Stimulated activated CD8-positive, alpha-beta memory T cell treated with anti-CD3 and anti-CD28 coated beads, Interleukin-15, amount 100 ng/mL, for 48 hours (primary cell): ENCODE measurements at places on chromosomes 12 and 14.

- no peak for DNase-seq
Measured at GRCh38 chr14:95759941-95760340, 46.0 kb upstream of the TCL1A start.

GRCh38 chr14:89576145-89576927 is 159.3 kb upstream of the FOXN3 start:
- DNase-seq: no peak

GRCh38 chr12:14772946-14773345 is 30.3 kb downstream of the WBP11 start:
- DNase-seq: no peak

DNA sequence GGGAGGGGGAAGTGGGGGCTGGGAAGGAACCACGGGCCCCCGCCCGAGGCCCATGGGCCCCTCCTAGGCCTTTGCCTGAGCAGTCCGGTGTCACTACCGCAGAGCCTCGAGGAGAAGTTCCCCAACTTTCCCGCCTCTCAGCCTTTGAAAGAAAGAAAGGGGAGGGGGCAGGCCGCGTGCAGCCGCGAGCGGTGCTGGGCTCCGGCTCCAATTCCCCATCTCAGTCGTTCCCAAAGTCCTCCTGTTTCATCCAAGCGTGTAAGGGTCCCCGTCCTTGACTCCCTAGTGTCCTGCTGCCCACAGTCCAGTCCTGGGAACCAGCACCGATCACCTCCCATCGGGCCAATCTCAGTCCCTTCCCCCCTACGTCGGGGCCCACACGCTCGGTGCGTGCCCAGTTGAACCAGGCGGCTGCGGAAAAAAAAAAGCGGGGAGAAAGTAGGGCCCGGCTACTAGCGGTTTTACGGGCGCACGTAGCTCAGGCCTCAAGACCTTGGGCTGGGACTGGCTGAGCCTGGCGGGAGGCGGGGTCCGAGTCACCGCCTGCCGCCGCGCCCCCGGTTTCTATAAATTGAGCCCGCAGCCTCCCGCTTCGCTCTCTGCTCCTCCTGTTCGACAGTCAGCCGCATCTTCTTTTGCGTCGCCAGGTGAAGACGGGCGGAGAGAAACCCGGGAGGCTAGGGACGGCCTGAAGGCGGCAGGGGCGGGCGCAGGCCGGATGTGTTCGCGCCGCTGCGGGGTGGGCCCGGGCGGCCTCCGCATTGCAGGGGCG is at the start of gene GAPDH:
Gene GAPDH, plus strand, starts transcription at position 595 of the 772 bp plus-strand sequence. CDS start 316 bp downstream, outside the sequence.
- peak; percentile 83 for DNase-seq

GRCh38 chr14:32370714-32371113 is 41.6 kb downstream of the AKAP6 start:
- DNase-seq: no peak

GRCh38 chr12:53006810-53007309 is 604 bp downstream of the EIF4B start:
- peak; percentile 71 for DNase-seq

DNA sequence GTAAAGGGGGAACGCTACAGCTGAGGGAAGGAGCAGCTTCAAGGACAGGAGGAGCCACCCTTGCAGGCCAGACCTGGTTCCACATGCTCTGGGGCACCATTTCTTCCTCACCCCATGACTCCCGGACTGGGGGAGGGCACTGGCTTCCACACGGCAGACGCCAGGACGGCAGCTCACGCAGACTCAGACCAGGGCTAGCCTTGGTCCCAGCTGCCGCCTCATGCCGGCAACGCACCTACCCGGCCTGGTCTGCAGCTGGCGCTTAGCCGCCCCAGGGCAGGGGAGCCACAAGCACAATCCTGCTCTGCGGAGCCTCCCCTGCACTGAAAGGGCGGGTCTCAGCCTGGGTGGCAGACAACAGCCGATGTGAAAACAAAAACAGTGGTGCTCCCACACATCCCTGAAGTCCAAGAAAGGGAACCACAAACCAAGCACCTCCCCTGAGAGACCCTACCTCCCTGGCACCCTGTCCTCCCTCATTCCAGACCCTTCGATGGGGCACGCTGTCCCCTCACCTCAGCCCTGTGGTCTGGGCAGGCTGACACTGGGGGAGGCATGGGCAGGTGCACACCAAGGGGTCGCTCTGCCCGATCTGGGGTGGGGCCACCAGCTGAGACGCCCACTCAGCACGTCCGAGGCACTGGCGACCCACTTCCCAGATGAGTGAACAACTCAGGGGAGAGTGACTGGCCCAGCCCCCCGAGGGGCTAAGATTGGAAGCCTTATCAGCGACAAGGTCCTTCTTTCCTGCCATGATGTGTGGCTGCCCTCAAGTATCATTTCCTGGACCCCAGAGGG is 65.0 kb downstream of the CHGA start:
- DNase-seq: no peak

GRCh38 chr12:111353603-111354295 is 15.1 kb downstream of the PHETA1 start:
- no peak for DNase-seq

GRCh38 chr14:58297412-58297761 is 968 bp upstream of the ARID4A start:
- peak; percentile 4 for DNase-seq

DNA sequence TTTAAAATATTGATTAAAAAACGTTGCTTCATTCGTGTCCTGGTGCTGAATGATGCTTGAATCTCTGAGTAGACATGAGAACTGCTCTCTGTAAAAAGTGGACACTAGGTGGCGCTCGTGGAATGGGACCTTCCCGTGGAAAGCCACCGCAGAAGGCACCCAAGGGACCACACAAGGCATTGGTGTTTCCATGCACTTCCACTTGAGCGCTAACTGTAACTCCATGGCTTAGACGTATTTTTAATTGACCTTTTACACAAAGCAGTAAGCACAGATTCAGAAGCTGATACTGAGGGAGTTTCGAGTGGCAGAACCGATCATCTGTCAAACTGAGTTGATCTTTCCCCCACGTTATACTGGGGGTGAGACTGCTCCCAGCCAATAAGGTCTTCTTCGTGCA is 135.3 kb downstream of the PRKCH start:
- DNase-seq: peak; percentile 62

- peak; percentile 34 for DNase-seq
Measured at GRCh38 chr12:106113042-106113441, 25.7 kb downstream of the NUAK1 start.

- DNase-seq: no peak
Measured at GRCh38 chr12:66323017-66323416, 20.7 kb downstream of the HELB start.

DNA sequence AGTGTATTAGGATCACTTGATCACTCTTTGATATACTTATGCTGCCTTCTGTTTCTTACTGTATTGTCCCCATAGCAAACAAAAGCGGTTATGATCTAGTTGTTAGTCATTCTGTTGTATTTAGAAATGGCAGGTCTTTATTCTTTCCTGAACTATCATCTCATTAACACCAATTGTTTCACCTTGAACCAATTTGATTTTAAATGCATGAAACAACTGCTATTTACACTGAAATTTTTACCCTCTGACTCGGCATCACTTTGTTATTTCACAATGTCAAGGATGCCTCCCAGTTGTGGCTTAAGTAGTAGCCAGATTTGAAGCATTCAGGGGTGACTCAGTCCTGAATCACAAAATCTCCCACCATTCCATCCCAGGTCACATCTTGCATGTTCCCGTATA is 303.5 kb downstream of the EGLN3 start:
- no peak for DNase-seq

DNA sequence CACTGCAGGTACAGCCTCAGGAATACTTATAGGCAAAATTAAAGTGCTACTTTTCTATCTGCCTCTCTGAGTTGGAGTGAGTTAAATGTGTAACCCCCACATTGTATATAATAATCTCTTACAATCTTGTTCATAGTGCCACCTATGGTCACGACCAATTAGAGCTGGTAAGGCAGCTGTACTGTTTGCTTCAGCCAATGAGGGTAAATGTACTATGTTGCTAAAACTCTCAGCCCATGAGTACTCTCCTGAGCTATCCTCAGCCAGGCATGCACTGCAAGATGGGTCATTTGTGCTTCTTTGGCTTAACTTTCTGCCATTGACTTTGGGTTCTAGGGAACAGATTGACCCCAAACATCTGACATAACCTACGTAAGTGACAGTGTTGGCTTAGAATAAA is 15.0 kb upstream of the MDM2 start:
- DNase-seq: no peak

- no peak for DNase-seq
Measured at GRCh38 chr12:122100568-122100967, 22.0 kb downstream of the MLXIP start.

DNA sequence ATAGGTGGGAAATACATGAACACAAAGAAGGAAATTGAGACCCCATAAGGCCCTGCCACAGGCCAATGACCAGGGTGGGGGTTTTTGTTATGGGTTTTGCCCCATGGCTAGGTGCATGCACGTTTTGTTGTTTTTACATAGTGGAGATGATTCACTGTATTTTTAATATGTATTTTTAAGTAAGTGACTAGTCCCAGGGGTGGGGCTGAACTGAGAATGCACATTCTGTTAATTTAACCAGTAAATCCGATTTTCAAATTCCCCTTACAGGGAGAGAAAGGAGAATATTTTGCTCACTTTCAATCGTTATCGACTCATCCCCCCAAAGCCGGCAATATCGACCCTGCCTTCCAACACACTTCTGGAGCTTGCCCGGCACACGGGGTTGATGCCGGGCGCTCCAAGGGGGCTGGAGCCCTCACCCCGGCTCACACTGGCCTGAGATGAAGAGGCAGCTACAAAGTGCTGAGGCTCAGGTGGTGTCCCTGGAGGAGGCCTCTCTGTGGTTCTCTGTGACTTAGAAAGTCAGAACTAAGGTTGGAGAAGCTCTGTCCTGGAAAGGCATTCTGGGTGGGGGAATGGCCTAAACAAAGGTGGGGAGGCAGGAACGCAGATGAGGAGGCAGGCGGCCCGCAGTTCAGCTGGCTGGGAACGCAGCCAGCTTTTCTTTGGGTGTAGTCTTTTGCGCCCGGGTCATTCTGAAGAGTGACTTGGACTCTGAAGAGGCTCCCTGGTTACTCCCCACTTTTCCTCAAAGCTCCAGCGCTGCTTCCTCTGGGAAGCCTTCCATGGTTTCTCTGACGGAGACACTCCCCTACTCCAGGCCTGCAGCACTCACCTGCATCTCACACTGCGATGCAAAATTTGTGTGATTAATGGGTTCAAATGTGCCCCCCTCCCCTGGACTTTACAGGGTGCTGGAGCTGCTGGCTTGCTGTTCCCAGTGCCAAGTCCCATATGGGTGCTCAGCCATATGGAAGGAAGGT is 50.7 kb upstream of the DLK1 start:
- no peak for DNase-seq

DNA sequence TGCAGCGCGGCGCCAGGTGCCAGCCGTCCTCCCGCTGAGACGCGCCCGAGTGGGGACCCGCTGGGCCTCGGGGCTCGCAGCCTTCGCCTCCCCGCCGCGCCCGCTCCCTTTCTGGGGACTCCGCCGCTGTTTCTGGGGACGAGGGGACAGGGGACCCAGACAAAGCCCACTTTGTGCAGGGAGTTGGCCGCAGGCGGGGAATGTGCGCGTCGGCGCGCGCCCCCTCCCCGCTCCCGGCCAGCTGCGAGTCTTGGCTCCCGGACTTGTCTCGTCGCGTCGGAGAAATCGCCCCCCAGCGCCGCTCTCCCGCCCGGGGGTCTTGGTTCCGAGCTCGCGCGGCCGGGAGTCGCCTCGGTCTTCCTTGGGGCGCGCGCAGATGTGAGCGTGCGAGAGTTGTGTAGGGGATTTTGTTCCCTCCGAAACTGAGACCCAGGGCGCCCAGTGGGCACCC is 717 bp downstream of the VASH1 start:
- DNase-seq: no peak

DNA sequence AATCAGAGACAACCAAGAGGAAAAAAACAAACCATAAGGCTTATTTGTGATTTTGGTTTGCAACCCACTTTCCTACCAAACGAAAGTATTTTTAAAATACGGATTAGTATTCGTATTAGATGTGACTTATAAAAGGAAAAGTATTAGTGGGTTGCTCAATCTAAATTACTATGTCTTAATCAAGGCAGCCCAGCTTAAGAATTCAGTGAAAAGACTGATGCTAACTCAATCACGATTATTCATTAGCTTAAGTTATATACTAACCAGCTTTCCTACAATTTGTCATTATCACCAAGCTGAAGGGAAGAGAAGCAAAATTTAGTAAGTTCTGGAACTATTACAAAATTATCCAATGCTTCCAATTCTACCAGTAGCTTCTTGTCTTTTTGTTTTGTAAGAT is 62.7 kb downstream of the FERMT2 start:
- DNase-seq: no peak

GRCh38 chr12:108565976-108566375 is 3.6 kb downstream of the ISCU start:
- DNase-seq: peak; percentile 44

DNA sequence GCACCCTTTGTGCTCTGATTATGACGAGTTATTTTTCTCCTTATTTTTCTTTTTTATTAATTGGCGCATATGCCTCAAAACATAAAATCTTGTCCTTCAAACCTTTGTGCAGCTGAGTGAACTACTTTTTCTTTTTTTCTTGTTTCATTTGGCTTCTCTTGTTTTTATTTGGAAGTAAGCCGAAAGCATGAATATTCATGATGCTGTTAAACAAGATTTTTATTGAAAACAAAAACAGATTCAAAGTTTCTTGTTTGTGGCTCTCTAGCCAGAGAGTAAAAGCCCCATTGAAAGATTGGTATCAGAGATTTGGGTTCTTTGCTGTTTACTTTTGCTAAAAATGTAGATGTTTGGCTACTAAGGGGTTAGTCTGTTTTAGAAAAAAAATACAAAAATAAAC is 183.8 kb downstream of the TMEM132C start:
- no peak for DNase-seq

- DNase-seq: no peak
Measured at GRCh38 chr14:75489480-75489837, 32.8 kb upstream of the BATF start.

GRCh38 chr12:94244165-94245133 is 96.1 kb downstream of the PLXNC1 start:
- peak; percentile 66 for DNase-seq

- DNase-seq: no peak
Measured at GRCh38 chr14:102352213-102352612, 10.5 kb downstream of the CINP start.

- no peak for DNase-seq
Measured at GRCh38 chr14:39772627-39773026, 340.4 kb upstream of the FBXO33 start.

DNA sequence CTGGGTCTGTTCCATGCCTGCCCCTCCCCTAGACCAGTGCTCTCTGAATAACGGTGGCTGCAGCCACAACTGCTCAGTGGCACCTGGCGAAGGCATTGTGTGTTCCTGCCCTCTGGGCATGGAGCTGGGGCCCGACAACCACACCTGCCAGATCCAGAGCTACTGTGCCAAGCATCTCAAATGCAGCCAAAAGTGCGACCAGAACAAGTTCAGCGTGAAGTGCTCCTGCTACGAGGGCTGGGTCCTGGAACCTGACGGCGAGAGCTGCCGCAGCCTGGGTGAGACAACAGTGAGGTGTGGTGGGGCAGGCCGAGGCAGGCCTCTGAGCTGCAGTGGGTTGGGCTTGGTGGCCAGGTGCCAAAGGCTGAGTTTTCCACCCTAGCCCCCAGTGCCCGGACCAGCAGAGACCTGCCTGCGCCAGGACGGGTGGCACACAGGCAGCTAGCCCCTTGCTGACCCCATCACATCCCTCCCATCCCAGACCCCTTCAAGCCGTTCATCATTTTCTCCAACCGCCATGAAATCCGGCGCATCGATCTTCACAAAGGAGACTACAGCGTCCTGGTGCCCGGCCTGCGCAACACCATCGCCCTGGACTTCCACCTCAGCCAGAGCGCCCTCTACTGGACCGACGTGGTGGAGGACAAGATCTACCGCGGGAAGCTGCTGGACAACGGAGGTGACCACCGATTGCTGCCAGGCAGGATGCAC is 28.2 kb upstream of the LRP1-AS start:
- DNase-seq: peak; percentile 15

- DNase-seq: no peak
Measured at GRCh38 chr12:90268574-90268973, 559.9 kb upstream of the ATP2B1 start.

- no peak for DNase-seq
Measured at GRCh38 chr14:102159841-102160240, 20.1 kb downstream of the WDR20 start.
